SK-N-MC (cell line): ENCODE measurements at places on chromosomes 2 and 18.

DNA sequence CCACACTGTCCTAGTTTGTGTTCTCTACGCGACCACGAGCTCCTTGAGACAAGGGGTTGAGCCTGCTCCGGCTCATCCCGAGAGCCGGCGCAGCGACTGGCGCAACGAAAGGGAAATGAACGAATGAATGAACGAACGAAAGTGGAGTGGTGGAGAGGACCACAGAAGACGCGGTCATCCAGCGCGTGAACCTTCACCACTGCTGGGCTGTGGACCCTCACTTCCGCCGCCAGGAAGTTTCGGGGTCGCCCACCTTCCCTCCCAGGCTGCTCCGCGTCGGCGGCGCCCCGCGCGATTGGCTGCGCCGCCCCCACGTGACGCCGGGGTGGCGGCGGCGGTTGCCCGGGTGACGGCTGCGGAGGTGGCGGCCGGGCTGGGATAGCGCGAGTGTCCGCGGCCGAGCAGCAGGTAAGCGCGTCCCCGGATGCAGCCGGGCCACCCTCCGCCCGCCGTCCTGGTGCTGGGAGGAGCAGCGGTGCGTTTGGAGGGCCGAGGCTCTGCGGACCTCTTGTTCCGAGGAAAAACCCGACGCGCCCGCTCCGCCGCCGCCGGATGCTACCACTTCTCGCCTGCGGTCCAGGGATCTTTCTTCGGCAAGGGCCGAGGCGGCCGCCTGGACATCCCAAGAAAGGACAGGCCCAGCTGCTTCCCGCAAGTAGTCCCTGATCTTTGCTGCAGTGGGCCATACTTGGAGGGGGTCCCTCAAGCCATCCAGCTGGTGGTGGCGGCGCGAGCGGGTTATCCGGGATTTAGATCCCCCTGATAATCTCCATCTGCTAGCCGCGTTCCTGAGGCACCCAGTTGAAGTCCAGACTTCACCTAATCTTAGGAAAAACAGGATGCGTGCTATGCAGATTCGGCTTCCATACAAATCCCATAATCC is at the start of gene ARMC9:
Gene ARMC9 (plus strand): TSS at position 341 of the 883 bp plus-strand sequence. CDS start 7,608 bp downstream, outside the sequence.
- DNase-seq, result no peak

GRCh38 chr2:223114170-223114569 is 62.2 kb downstream of the KCNE4 start:
- DNase-seq, result no peak

- no peak for DNase-seq
These were observed 584.7 kb upstream of the SETBP1 start for GRCh38 chr18:44096016-44096415.

- no peak for DNase-seq
These were observed 15.0 kb downstream of the TOGARAM2 start for GRCh38 chr2:28995765-28996750.

DNA sequence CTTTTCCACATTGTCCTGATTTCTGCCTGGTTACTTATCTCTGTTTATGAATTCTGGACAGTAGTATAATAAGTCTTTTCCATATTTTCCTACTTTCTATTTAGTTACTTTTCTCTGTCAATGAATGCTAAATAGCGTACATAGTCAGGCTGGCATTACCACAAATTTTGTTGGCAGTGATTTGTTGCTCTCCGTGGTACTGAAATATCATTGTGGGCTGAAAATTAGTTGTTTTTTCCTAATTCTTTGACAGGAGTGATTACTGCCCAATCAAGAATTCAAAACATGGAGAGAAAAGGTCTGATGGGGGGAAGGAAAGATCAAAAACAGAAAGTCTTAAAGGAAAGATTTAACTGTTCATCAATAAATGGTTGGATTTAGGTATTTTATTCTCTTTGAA is 7.7 kb upstream of the GALNT13 start:
- no peak for DNase-seq

GRCh38 chr2:160465406-160465805 is 28.2 kb downstream of the RBMS1 start:
- no peak for DNase-seq

DNA sequence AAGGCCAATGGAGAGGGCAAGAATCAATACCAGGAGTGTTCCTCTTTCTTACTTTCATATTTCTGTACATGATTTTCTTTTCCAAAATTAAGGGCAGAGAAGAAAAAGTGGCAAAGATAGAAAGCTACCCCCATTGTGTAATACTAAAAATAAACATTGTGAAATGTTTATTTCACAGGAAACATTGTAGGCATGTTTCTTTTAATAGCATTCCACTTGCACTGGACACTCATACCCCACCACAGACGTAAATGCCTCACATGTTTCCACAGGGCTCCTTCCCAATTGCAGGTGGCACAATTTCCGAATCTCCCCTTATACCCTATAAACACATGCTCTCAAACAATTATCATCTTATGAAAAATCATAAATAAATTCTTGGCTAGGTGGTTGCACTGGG is 645.1 kb upstream of the SETBP1 start:
- no peak for DNase-seq

DNA sequence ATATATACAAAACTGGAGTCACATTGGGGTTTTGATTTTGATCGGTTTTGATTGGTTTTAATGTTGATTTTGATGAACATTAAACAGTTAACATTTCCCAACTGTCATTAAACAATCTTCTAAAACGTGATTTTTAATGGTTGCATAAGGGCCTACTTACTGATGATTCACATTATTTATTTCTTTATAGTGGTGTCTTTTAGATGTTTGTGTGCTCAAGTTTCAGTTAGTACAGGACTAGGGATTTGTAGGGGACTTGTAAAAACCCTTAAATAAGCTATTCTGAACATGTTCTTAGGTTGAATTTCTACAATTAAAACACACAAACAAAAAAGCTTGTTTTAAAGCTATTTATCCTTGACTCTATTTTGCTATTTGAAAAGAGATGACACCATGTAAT is 61.6 kb downstream of the TTC21B start:
- no peak for DNase-seq

DNA sequence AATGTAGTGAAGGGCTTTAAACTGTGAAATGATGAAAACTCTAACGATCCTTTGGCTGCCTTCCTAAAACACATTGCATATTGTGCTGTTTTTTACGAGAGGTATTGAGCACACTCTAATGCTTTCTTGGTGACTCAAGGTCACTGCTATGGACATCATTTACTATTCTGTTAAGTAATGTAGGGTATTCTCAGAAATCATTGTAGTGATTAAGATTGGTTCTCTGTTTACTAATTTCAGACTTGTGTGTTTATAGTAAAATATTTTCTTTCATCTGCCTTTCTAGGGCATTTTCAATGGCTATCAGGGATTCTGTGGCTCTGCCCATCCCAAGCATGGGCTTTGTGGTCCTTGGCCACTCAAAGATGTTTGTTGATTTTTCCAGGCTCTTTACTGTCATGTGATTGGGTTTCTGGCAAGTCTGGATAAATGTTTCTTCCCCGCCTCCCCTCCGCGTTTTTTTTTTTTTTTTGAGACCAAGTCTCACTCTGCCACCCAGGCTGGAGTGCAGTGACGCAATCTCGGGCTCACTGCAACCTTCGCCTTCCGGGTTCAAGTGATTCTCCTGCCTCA is 29.3 kb downstream of the UBE2F start:
- DNase-seq, result no peak

GRCh38 chr2:222669353-222669752 is 2.1 kb upstream of the MOGAT1 start:
- DNase-seq, result no peak

DNA sequence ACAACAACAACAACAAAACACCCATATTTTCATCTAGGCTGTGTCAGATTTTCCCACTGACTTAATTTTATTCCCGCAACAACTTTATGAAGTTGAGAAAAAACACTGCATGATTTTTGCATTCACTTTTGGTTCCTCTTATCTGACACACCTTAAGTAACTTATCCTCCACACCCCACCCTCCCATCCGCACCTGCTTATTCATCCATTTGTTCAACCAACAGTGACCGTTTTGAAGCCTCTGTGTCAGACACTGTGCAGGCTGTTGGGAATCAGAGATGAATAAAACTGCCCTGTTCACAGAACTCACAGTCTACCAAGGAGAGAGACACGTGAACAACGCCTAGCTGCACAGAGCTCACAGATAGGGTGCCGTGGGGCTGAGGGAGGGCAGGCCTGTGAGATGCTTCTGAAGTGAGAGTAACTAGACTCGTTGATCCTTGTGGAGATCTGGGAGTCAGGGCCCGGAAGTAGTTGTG is 7.4 kb downstream of the CNNM4 start:
- DNase-seq, result no peak

DNA sequence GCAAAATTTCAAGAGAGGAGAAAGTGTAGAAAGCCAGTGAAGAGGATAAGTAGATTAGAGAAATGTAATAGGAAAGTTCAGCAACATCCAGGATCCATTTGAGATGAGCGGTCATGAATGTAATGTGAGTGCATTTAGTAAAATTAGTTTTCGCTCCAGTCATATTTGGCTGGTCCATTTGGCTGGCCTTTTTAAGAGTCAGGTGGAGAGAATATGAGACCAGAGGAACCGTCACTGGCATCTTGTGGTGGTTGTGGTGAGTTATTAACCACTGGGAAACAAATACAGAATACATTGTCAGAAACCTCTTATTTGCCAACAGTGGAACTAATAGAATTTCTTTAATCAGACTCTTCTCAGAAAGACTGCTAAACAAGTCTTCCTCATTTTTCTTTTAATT is 1064.3 kb upstream of the CDH2 start:
- DNase-seq, result no peak

- no peak for DNase-seq
These were observed 16.7 kb upstream of the DSG1 start for GRCh38 chr18:31301201-31301655.

DNA sequence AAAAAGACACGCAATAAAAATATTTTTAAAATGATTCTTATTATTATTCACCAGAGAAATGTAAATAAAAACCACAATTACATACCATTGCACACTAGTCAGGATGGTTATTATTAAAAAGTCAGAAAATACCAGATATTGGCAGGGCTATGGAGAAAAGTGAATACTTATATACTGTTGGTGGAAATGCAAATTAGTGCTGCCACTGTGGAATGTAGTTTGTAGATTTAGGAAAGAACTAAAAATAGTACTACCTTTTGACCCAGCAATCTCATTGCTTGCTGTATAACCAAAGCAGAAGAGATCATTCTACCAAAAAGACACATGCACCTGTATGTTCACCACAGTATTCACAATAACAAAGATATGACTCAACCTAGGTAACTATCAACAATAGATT is 1237.3 kb upstream of the FAM98A start:
- DNase-seq, result no peak

DNA sequence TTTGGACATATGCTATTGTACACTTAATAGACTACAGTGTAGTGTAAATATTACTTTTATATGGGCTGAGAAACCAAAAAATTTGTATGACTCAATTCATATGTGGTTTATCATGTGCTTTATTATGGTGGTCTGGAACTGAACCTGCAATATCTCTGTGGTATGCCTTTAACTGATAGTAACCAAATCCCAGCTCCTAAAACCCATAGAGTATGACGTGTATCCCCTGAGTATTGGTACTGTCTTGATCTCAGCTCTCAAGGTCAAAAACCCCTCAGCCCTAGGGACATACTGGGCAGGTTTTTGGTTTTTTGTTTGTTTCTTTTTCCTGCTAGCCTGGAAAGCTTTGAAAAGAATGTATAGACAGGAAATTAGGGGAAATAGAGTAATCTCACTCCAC is 42.2 kb upstream of the ARHGAP15 start:
- no peak for DNase-seq

GRCh38 chr2:143209570-143210445 is 80.6 kb downstream of the ARHGAP15 start:
- no peak for DNase-seq

DNA sequence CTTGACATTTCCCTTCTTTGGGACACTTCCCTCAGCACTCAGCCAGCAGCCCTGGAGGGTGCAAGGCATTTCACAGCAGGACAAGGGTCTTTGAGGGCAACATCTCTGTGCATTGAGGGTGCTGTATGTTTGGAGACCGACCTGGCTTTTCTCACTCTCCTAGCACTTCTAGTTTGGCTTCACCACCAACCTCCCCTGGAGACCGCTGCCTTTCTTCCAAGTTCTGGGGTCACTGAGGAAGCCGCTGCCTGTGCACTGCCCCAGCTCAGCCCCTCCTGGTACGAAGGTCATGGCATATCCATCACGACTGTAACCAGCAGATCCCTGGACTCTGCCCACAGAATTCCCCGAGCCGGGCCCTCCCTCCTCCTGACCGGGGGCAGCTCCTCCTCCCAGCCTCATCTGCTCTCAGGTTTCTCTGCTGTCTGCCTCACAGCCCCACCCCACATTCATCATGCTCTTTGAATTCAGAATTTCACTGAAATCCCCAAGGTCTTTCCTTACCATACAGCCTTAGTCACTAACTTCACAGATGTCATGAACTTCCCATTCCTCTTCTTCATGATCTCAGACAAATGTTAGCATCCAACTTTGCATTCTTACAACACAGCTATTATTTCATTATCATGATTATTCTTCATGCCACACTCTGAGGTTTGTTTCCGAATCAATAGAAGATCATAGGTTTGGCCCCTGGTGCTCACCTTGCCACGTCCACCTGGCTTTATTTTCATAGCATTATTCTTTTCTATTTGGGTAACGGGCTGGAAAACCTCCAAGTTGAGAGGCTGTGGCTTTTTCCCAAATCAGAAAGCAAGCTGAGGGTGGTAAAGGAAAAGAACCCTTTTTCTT is 113.0 kb upstream of the COPS8 start:
- DNase-seq, result no peak

GRCh38 chr18:54279477-54280219 is 10.3 kb downstream of the POLI start:
- no peak for DNase-seq

DNA sequence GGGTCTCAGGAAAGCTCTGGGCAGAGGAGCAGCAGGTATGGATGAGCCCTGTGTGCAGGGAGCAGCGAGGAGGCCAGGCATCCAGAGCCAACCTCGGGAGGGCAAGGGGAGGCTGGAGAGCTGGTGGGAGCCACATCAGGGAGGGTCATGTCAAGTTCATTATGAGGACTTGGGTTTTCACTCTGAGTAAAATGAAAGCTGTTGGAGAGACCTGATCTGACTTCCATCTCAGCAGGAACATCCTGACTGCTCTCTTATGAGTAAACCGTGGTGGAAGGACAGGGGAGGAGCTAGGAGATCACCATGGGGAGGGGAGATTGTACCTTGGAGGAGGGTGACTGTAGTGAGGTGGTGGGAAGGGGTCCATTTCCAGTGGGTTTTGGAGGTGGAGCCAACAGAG is 209.8 kb downstream of the LDLRAD4 start:
- DNase-seq, result no peak
